NCI-H1417 treated with DMSO at 0.1 percent for 48 hours (cell line): ENCODE measurements at places on chromosomes 2 and 18.

DNA sequence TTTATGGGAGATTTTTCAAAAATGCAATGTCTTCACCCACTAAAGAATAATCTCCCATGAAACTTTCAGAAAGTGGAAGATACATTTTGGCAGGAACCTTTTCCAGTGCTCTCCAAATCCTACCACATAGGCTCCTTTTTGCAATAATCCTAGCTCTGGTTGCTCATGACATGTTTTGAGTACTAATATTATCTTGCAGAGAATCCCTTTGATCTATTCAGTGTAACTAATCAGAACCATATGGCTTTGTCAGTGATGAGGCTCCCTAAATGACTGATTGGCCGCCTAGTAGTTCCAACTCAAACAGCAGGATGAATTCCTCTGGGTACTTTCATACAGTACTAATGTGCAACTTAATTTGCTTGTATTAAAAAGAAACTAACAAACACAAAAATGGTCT, 544.0 kb upstream of the FAM98A start:
- DNase-seq = no peak

GRCh38 chr2:66550826-66551225, 115.9 kb downstream of the MEIS1 start:
- no peak for DNase-seq

DNA sequence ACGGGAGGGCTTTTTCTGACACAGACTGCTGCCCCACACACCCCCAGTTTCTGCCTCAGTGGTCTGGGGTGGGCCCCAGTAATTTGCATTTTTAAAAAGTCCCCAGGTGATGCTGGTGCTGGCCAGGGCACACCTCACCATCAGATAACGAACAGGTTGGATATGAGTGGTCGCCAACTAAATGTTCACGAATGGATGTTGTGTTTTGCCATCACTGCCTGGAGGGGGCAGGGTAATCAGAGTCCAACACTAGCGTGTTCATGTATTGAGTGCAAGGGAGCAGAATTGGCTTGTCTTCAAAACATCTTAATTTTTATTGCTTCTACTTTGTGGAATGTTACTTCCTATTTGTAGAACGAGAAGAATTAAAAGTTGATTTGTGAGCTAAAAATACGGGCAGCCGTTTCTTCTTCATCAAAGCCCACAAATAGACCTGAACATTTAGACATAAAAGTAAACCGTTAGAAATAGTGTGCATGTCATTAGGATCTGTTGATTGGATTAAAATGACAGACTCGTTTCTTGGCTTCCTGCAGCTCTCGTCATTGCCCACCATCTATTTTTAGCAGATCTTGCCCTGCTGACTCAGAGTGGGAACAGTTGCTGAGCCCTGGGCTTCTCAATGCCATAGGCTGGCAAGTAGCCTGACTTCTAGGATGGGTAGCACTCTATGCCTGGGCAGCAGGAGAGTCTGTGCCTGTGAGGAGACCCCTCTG, 45.2 kb downstream of the NCK2 start:
- no peak for DNase-seq

DNA sequence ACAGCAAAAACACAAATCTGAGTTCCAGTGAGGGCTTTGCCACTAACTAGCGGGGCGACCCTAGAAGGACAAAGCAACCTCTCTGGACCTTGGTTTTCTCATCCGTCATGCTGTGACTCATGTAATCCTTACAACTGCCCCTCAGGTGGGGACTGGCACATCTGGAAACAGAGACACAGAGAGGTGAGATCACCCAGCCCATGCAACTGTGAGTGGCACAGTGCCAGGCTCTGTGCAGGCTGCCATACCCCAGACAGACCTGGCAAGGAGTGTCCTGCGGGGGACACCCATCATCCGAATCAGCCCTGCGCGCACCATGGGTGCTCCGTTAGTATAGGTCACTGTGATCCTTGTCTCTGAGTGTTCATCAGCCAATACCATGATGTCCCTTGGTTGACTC, 198.3 kb downstream of the SMAD7 start:
- no peak for DNase-seq

DNA sequence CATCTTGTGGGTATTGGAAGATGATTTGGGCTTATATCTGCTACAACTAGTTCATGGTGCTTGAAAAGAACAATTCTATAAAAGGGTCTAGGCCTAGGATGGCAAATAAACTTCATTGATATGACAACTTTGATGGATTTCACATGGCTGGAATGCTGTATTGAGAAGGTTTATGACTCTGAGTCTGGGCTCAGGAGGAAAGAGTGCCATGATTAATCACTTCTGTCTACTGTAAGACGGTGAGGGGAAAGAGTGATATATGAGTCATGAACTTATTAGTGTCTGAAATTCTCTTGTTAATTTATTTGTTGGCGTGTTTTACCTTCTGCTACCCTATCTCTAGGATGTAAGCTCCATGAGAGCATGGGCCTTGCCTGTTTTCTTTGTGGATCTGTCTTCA, 17.0 kb upstream of the ADCYAP1 start:
- DNase-seq = no peak

DNA sequence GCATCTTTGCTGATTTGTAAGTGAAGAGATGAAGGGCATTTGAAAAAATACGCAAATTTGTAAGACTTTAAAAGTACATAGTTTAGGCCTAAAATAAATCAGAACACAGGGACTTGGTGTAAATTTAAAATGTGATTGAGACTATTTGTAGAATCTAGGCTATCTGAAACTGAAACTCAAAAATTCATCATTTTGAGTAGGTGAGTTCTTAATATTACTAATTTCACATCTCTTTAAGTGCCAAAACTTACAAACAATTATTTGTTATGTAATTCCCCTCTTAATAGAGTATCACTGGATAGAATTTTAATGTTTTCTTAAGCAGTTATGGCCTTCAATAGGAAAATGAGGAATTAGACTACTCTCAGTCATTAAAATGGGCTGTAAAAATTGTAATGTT, 14.0 kb upstream of the HRH4 start:
- no peak for DNase-seq

DNA sequence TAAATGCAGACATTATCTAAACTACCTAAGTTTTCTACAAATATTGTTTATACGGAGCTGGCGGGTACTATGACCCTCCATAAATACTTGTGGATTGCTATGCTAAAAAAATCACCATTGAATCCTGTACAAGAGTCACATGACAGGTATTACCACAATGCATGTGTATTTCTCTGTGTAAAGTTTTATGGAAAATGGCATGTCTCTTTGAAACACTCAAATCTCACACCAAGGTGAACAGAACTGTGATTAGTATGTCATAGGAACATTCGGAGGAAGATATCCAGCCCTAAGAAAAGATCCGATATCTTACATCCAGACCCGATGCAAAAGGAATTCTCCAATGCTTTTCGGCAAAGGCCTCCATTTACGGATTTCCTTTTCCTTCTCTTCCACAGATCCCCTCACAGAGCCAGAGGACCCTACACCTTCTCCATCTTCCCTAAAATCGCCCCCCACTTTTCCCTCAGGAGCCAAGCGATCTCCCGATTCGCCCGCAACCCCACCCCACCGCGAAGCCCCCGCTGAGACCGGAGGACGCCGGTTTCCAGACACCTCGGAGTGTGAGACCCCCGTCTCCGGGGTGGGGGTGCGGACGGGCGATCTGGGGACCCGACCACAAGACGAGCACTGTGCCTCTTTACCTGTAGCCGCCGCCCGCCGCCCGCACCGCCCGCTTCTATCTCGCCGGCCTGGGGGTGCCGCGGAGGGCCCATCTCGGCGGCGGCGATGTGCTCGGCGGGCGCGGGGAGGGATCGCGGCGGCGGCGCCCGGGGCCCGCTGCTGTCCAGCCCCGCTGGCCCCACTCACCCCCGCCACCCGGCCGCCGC, 1.2 kb downstream of the SAP130 start:
- DNase-seq = no peak

DNA sequence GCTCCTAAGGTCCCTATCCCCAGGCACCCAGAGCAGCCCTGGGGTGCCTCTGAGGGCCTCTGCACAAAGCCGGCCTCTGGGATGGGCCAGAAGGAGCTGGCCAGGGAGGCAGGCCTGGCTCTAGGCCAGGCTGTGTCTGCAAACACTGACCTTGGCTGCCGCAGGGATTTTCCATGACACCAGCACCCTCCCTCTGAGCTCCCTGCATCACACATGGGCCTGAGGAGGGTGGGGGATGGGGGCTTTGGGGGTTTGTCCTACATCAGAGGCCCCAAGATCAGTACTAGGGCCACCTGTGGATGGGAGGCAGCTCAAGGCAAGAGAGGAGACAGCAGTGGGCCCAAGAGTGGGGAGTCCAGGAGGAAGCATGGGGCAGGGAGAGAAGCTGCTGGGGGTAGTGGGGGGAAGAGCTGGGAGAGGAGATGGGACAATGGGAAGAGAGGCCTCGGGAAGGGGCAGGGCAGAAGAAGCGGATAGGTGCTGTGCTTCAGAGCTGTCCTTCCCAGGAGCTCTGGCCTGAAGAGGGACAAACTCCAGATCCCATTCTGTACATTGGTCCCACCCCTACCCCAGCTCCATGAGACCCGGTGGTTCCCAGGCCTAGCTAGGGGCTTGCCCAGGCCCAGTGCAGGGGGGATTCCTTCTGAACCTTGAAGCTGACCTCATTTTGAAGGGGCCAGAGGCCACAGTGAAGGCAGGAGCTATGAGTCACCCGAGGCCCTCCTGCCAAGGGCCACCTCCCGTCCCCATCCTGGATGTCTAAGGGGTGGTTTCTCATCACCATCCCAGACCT, 28.0 kb downstream of the KCNK3 start:
- DNase-seq = no peak

DNA sequence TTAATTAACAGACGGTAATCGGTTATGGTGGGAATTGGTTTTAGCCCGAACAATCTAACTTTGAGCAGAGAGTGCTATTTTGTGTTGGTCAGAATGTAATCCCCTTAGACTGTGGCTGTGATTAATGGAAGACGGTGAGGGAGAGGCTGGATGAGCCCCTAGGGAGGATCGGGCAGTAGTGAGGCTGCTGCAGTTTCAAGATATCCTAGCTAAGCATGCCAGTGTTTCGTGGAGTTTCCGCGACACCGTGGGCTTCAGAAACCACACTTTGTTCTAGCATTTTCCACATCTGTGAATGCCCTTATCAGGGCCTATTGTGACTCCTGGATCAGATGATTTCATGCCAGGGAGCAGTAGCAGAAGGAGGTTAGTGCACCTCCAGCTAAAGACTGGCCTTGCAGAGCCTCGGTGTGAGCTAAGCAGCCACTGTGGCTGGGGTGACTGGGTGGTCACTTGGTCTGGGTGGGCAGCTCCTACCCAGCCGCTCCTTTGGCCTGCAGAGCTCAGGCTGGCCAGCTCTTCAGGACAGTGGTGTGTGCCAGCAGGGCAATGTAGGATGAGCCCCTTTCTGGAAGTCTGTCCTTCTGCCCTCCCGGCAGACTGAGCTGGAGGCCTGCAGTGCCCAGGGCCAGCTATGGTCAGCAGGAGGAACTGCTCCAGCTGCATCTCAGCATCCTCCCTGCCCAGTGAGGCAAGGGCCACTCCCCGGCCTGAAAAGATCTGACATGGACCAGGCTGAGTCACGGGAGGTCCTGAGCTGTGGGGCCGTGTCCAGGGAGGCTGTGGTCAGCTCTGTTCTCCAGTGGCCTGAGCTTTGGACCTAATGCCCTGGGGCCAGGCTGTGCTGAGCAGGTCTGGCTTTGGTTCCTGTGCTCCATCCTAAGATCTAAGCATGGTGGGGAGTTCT, 142.6 kb upstream of the GPC1 start:
- DNase-seq = no peak

DNA sequence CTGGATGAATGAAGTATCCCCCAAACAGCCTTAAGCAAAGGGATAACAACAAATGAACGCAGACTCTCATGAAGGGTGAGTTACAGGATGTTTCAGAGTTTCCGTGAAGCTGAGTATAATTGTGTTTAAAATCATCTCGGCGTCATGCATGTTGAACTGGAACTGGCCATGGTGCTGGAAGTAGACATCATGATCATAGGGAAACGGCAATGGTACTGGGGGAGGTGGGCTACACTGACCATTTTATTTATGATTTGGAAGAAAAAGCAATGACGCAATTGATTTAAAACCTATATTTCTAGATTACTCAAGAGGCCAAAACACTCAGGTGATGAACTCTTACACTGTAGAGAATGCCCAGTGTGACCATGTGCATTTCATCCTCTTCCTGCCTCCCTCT, 387.9 kb upstream of the MYT1L start:
- no peak for DNase-seq

DNA sequence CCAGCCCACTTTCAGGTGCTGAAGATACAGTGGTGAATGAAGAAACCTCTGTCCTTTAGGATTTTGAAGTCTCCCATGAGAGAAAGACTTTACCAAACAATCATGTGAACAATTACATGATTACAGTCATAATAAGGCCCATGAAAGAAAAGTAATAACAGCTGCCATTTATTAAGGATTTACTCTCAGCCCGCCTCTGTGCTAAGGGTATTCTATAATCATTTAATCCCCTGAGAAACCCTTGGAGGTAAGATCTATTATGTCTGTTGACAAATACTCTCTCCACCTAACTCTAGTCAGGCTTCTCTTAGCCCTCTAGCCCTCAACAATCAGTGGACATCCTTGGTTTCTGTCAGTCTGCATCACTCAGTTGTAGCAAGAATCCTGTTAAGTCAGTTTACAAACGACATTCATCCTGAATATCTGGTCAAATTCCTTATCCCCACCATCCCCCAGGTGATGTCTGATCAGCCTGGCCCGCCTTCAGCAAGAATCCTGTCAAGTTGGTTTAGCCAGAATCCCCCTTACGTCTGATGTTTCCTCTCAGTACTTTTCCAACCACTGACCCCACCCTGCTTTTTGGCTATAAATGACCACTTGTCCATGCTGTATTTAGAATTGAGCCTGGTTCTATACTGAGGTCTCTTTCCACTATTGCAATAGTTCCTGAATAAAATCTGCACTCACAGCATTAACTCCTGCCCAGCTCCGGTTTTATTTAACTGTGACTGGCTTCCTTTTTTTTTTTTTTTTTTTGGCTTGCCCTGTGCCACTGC, 12.2 kb upstream of the SOCS6 start:
- DNase-seq = no peak

GRCh38 chr2:101844055-101844635, 146.6 kb downstream of the MAP4K4 start:
- DNase-seq = no peak

- DNase-seq = no peak
Observed at GRCh38 chr18:74533666-74534065, 634 bp upstream of the CNDP1 start.

GRCh38 chr2:96841701-96842495, 1.9 kb downstream of the ANKRD23 start:
- DNase-seq = no peak

DNA sequence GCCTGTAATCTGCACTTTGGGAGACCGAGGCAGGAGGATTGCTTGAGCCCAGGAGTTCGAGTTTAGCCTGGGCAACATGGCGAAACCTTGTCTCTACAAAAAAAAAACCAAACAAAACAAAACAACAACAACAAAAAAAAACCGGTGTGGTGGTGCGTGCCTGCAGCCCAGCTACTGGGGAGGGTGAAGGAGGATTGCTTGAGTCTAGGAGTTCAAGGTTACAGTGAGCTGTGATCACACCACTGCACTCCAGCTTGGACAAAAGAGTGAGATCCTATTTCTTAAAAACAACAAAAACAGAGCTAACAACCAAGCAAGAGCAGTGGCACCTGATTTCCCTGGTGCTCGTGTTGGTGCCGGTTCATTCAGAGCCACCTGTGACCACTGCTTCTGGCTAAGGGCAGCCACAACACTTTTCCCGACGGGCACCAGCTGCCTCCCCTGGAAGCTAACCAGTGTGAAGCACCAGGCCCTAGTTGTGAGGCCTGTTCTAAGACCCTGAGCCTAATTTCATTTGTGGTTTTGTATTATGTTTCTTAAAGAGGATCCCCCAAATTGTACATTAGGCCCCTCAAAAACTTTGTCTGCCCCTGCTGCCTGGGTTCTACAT, 1.3 kb downstream of the AOX1 start:
- no peak for DNase-seq
